ENCODE measurements at places on chromosomes 12 and 14.

DNA sequence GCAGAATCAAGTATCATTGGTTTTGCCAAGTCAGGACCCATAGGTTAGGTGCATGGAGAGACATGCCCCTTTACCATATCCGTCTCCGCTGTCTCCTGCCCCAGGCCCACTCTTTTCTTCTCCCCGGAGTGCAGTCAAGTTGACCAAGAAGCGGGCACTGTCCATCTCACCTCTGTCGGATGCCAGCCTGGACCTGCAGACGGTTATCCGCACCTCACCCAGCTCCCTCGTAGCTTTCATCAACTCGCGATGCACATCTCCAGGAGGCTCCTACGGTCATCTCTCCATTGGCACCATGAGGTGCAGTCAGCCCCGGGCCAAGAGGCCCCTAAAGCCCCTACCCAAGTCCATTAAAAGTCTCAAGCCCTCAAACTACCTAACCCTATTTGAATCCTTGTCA lies 5.0 kb downstream of the GLI1 start:
- DNase-seq, result no peak

GRCh38 chr12:104790296-104791125 lies 167.6 kb downstream of the SLC41A2 start:
- no peak for DNase-seq

GRCh38 chr12:262113-262512 lies 523 bp downstream of the SLC6A13 start:
- no peak for DNase-seq

- DNase-seq, result peak; percentile 65
Measured at GRCh38 chr12:2003676-2004112, 563 bp downstream of the DCP1B start.

DNA sequence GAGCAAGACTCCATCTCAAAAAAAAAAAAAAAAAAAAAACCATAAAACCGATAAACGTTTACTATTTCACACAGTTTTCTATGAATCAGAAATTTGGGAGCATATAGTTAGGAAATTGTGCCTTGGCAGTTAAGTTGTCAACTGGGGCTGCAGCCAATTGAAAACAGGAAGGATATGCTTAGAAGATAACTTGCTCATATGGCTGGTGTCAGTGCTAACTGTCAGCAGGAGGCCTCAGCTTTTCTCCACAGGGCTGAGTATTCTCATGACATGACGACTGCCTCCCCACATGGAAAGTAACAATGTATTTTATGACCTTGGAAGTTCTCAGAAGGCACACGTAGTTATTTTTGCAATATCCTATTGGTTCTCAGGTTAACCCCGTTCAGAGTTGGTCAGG lies 29.6 kb upstream of the OR5AU1 start:
- no peak for DNase-seq

DNA sequence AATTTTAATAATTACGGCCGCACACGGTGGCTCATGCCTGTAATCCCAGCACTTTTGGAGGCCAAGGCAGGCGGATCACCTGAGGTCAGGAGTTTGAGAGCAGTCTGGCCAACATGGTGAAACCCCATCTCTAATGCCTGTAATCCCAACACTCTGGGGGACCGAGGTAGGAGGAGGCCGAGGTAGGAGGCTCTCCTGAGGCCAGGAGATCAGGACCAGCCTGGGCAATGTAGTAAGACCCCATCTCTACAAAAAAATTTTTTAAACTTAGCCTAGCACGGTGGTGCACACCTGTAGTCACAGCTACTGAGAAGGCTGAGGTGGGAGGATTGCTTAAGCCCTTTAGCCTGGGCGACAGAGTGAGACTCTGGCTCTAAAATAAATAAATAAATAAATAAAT lies 5.6 kb upstream of the CFAP73 start:
- DNase-seq, result no peak

DNA sequence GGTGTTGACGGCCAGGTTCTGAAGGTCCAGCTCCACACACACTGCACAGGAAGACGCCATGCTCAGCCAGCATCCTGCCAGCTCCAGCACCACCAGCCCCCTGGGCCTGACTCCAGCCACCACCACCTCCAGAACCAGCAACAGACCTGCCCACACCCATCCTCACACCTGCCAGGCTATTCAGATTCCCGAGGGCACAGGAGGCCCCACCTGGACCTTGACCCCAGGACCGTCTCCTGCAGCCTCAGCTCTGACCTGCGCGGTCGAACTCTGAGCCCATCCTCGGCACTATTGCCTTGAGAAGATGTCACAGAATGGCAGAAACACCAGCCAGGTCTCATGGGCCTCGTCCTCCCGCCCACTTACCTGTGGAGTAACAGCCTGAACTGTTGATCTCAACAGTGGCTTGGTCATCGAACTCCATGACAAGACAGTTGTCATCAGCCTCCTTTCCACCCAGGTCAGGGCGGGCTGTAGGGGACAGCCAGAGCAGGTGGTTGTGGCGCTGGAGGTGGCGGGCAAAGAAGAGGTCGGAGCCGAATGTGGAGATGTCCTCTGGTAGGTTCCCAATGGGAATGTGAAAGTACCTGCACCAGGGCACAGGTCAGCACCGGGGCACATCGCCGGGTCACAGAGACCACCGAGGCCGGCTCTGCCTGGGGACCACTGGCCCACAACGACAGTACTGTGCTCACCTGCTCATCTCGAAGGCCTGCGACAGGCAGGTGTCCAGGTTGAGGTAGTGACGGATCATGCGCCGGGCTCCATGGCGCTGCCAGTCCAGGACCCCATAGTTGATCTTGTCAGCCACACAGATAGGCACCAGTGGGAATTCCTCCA lies 23.5 kb downstream of the P2RX2 start:
- DNase-seq, result no peak

- no peak for DNase-seq
Measured at GRCh38 chr12:27486961-27487360, 37.0 kb upstream of the PPFIBP1 start.

- peak; percentile 75 for DNase-seq
Measured at GRCh38 chr14:45426685-45427282, 173.8 kb upstream of the MIS18BP1 start.

- peak; percentile 83 for DNase-seq
Measured at GRCh38 chr14:36647824-36648753, 13.6 kb upstream of the PAX9 start.

- no peak for DNase-seq
Measured at GRCh38 chr12:18966954-18967353, 162.6 kb upstream of the PLEKHA5 start.

- no peak for DNase-seq
Measured at GRCh38 chr14:80275208-80275850, 64.0 kb upstream of the DIO2 start.

GRCh38 chr14:22464422-22465142 lies 124.4 kb downstream of the DAD1 start:
- no peak for DNase-seq

GRCh38 chr12:105861227-105861626 lies 277.5 kb downstream of the NUAK1 start:
- peak; percentile 91 for DNase-seq

DNA sequence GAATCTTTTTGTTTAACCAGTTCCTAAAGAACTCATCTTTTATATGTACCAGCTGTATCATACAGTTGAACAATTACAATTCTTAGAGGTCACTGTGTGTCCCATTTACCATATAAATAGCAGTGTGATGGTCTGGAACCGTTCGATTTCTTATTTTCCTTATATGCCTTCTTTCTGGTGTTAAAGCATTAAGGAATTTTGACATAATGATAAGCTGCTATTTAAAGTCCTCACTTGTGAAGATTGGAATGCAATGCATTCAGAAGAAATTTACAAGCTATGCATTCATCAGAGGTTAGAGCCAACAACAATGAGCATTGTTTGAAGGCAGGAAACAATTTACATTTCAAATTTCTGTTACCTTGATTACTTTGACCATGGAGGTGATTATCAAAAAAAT lies 80.0 kb upstream of the PRICKLE1 start:
- no peak for DNase-seq

GRCh38 chr12:48104531-48104930 lies 1.3 kb downstream of the SENP1 start:
- DNase-seq, result no peak

- DNase-seq, result no peak
Measured at GRCh38 chr12:46825591-46826414, at the start of gene SLC38A4. Gene SLC38A4, minus strand, starts transcription at chr12:46825997. Its CDS starts 32,926 bp downstream, at chr12:46793071.

DNA sequence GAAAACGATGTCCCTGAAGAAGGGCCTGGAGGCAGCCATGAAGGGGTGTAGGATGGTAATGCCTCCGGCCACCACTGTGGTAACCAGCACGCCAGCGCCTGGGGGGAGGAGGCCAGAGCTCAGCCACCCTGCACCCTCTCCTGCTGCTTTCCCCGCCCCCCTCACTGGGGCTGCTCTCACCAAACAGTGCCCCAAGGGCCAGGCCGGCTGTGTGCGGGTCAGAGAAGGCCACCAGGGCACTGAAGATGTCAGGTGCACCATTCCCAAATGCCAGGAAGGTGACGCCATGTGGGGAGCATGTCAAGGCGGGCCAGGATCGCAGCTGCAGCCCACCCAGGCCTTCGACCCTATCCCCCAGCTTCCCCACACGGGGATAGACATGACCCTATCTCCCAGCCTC lies 14.5 kb downstream of the SLC8B1 start:
- no peak for DNase-seq

GRCh38 chr14:98408713-98409112 lies 863.3 kb downstream of the BCL11B start:
- DNase-seq, result no peak

DNA sequence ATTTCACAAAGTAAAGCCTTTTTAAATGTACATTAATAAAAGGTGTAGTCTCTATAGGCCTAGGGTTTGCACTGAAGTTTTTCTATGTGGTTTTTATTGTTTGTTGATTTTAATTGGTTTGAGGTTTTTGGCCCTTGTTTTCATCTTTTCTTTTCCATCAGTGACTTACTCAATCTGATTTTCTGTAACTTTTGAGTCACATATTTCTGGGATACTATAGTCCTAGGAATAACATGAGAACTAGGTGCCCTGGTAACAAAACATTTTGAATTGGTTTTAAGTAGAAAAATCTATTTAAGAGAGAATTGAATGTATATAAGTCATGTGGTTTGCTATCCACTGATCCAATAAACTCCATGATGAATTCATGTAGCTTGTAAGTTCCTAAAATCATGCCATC lies 311.9 kb downstream of the CEP128 start:
- no peak for DNase-seq

- no peak for DNase-seq
Measured at GRCh38 chr12:26034371-26035142, 76.1 kb downstream of the RASSF8 start.

GRCh38 chr14:32559590-32559989 lies 230.5 kb downstream of the AKAP6 start:
- no peak for DNase-seq

GRCh38 chr12:132146098-132146497 lies 1.8 kb downstream of the NOC4L start:
- no peak for DNase-seq

- no peak for DNase-seq
Measured at GRCh38 chr12:131084341-131085011, 130.8 kb downstream of the ADGRD1 start.

GRCh38 chr14:37988472-37988871 lies 219.2 kb upstream of the SSTR1 start:
- DNase-seq, result no peak

DNA sequence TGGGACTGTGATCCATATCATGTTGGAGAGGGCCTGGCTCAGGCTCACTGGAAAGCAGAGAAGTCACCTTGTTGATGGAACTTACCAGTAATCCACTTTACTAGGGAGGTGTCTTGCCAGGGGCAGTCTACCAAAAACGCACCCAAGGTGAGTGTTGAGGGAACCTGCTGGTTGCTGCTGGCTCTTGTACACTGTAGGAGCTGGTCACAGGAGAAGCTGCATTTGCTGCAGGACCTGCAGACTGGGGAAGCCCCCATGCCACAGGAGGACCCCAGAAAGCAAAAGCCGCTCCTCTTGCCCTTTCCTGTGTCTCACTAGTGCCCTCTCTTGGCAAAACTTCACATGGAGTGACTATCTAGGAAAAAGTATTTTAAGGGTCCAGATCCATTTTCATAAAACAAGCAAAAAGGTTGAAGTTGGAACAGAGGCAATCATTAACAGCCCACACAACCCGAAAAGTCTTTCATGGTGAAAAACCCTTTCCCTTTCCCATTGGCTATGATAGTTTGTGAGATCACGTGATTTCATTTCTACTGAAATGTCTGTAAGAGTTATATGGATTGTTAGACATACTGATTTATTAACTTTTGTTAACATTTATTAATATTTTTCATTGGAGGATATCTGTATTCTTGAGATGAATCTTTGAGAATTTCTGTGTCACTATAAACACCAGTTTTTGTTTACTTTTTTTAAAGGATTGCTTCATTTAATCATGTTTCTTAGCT lies 59.2 kb downstream of the RASSF8 start:
- no peak for DNase-seq

- DNase-seq, result peak; percentile 97
Measured at GRCh38 chr14:49959822-49960408, 67.0 kb downstream of the ARF6 start.

- DNase-seq, result peak; percentile 67
Measured at GRCh38 chr14:70098250-70098809, 90.4 kb downstream of the SLC8A3 start.

GRCh38 chr14:70780396-70781075 lies 28.8 kb downstream of the MAP3K9 start:
- no peak for DNase-seq

DNA sequence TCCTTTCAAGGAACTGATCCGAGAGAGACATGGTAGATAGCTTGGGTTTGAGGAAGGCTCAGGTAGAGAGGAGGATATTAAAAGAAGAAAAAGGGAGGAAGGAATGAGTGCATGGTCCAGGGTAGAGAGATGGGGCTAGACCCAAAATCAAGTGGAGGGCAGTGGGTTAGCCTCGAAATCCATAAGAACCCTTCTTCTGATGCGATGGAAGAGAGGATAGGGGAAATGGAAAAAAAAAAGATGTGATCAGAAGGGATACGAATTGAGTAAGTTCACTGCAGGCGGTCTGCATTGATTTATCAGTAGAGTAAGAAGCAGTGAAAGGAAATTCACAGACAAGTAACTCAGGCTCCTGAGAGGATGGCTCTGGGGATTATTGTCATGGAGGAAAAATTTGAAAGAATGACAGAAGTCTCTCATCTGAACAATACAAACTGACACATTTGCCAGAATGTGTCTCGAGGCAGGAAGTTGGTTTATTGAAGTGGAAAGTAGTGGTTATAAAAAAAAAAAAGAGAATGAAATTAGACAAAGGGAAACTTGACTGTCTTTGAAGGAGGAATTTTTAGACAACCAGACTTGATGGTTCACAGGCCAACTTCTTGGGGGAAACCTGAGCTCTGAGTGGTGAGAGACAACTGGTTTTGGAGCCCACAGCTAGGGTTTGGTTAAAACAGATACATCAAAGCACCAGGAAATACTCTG lies 10.2 kb downstream of the PPFIBP1 start:
- DNase-seq, result no peak

DNA sequence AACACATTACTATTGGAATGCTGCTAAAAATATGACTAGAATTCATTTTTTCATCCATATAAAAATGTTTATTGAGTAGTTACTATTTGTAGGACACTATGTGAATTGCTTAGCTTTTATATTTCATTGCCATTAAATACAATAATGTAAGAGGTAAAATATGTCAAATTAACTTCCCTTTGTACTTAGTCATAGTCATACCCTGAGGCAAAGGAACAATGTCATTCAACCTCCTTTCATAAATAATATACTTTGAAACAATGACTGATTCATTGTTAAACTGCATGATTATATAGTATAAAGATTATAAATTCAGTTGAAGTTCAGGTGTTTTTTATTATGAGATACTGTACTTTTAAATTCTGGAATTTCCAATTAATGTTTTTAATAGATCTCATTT lies 105.2 kb downstream of the GARIN6 start:
- DNase-seq, result no peak

- no peak for DNase-seq
Measured at GRCh38 chr14:24232645-24233537, at the start of gene GMPR2. Gene GMPR2, plus strand, starts transcription at chr14:24232929. Its CDS starts 325 bp downstream, at chr14:24233254.

GRCh38 chr12:121499929-121500793 lies 80.7 kb downstream of the KDM2B start:
- DNase-seq, result peak; percentile 86
